ENCODE measurements at places on chromosomes 2 and 18.

GRCh38 chr2:126241001-126241400, 415.0 kb upstream of the GYPC start:
- DNase-seq = no peak

DNA sequence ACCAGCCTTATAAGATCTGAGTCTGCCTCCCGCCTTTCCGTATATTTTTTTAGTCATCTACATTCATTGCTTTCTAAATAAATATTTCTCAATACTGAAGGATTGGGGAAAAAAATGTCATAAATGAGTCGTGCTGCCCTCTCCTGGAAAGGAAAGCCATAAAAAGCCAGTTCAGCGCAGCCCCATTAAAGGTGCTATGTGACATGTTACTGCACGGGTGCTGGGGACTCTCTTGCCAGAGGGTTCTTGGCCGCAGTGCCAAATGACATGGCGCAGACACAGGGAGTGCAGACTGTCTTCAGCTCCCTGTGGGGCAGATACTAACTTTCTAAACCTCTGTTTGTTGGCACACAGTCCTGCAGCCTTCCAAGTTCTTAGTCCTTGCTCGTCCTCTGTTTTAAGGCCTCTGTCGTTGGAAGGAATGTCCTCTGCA, 53.7 kb upstream of the MAP3K20 start:
- no peak for DNase-seq

DNA sequence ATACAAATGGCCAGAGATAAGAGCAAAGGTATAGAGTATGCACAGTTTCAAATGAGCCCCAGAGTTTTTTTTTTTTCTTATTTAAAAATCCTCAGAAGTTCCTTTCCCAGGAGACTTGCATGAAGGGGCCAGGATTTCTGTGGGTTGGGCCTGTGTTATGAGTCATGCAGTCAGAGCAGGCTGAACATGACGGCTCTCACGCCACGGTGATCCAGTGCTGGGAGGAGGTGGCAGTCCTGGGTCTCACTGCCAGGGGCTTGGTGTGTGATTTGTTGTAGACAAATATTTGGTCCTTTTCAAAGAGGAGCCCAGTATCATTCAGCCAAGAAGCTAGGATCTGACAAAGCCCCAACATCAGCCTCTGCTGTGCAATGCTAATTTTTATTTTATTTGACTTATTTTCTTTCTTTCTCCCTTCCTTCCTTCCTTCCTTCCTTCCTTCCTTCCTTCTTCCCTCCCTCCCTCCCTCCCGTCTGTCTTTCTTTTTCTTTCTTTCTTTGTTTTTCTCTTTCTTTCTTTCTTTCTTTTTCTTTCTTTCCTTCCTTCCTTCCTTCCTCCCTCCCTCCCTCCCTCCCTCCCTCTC, 10.4 kb upstream of the KCNE4 start:
- DNase-seq = no peak

GRCh38 chr2:15238028-15238427, 323.1 kb downstream of the NBAS start:
- no peak for DNase-seq

DNA sequence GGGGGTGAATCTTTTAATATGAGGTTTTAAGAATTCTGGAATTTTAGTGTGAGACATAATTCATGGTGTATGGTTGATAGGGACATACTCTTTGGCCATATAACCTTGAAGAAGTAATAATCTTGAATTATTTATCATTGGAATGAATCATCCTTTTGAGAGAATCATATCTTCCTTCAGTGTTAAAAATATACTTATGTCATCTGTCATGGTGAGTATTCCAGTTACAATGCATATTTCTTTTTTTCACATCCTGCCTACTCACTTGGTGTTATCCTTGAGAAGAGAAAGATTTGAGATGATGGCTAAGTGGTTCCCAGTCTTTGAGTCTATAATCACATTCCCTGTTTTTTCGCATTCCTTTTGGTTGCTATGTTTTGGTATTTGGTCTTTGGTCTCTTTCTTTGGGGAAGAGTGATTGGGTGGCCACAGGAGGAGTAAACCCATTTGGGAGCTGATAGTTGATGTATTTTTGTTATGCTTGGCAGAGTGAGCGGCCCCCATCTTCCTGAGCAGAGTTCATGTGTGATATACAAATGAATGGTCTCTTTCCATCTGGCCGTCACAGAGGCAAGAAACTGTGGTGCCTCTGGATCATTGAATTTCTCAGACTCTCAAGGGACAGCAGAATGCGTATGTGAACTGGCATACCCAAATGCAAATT, 21.6 kb downstream of the ASAP2 start:
- no peak for DNase-seq

DNA sequence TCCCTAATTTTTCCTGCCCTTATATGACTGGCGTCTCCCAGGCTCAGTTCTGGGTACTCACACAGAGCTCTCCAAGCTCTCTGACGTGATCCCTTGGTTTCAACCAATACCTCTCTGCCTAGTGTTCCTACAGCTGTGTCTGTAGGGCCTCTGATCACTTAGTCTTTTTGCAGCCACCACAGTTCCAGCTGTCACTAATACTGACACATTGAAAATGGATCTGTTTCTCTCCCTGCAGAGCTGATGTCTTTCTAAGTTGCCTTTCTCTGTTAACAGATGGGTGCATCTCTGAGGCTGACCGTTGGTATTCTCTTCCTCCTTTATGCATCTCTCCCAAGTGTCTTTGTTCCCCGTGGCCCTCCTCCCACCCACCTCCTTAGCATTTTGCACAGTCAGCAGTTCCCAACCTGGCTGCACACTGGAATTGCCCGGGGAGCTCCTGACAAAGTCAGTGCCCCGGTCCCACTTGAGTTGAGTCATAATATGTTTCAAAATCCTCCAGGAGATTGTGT, 62.5 kb downstream of the CERS6 start:
- DNase-seq = no peak

DNA sequence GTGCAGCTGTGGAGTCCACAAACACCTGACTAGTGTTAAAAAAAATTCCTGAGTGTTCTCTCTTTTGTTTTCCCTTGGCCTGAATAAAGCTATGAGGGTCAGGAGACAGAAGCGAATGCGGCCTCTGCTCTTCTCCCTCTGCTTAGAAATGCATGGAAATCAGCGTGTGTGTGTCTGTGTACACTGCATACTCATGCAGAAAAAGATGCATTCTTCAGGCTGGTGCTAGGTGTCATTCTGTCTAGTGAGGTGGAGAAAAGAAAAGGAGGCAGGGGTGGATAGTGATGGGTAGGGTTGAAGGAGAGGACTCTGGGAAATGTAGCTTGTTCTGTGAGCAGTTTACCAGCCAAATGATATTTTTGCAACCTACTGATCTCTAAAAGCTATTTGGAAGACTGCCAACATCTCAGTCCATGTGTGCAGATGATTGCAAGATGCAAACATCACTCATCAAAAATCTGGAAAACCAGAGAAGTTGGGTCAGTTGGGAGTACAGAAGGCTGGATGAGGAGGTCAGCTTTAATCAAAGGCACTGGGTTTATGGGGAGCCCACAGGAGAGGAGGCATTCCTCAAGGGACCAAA, 177.7 kb downstream of the INSIG2 start:
- no peak for DNase-seq

GRCh38 chr18:7789856-7790552, 222.9 kb downstream of the PTPRM start:
- peak; percentile 33 for DNase-seq

DNA sequence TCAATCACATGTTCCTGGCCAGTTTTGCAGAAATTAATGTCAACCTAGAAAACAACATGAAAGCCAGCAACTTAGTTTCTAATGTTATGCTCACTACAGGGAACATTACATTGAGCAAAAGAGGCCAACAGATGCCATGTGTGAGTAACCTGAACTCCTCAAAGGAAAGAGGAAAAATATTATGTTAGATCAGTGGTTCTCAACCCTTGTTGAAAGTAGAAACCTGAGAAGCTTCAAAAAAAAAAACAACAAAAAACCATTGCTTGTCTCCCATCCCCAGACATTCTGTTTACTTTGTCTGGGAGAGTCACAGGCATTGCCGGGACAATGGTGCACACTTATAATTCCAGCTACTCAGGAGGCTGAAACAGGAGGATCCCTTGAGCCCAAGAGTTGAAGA, 57.7 kb downstream of the METTL4 start:
- DNase-seq = no peak

GRCh38 chr18:80178935-80179818, 68.1 kb downstream of the PARD6G start:
- DNase-seq = no peak

DNA sequence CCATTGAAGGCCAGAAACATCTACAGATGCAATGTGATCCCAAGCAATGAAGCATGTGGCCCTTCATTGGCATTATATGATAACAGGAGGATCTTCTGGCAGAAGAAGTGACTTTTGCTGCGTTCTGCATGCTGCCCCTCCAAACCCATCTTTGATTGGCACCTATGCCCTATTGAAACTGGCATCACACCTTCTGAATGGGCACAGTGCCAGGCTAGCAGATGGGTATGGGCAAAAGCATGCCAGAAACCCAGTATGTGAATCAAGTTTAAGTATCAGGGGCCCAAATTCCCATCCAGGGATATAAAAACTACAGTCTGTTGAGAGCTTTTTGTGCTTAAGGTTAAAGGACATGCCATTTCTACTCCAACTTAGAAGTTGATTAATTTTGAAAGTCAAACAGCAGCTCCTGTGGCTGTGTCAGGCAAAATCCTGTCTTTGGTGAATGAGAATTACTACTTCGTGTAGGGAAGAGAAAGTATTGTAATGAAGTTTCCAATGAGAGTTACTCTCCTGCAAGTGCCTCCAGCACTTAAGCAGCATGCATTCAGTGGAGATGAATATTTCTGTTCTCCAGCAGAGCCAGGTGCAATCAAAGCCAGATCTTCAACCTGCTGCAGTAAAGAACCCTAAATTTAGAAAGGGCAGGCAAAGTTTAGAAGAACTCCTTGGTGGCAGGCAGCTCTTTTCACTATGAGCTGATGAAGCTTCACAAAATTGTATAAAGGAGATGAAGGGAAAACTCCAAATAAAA, 8.6 kb downstream of the VRK2 start:
- DNase-seq = no peak

- no peak for DNase-seq
Measured at GRCh38 chr2:1265454-1265853, 147.8 kb upstream of the TPO start.

GRCh38 chr2:10136101-10136934, 13.8 kb downstream of the RRM2 start:
- DNase-seq = no peak

- no peak for DNase-seq
Measured at GRCh38 chr18:80227472-80227871, 19.8 kb downstream of the PARD6G start.

DNA sequence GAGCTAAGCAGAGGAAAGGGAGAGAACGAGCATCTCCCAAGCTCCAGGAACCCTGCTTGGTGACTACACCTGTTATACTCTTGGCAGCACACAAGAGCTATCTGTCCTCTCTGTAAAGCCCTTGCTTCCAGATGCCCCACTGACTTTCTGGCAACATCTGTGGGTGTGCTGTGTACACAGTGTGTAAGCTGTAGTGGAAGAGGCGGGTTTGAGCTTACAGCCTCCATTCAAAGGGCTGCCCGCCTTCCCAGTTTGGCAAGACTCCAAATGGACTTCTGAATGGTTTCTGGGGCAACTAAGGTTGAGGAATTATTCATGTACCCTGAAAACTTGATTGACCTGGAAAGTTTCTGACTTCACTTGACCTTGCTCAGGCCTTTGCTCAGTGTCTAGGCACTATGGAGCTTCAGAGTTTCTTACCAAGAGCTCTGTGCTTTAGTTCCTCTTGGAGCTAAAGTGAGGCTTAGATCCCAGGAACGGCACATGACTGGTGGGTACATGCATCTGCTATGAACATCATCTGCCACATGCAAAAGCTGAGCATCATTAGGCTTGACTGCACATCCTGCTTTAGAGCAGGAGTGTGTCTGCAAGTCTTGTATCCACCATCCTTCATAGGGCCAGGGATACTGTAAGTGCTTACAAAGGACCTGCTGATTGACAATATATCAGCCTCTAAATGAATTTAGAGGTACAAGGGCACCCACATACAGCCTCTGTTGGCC, 290.9 kb upstream of the SIX2 start:
- DNase-seq = no peak

GRCh38 chr18:80159713-80160636, 50.9 kb downstream of the ADNP2 start:
- DNase-seq = peak; percentile 56

DNA sequence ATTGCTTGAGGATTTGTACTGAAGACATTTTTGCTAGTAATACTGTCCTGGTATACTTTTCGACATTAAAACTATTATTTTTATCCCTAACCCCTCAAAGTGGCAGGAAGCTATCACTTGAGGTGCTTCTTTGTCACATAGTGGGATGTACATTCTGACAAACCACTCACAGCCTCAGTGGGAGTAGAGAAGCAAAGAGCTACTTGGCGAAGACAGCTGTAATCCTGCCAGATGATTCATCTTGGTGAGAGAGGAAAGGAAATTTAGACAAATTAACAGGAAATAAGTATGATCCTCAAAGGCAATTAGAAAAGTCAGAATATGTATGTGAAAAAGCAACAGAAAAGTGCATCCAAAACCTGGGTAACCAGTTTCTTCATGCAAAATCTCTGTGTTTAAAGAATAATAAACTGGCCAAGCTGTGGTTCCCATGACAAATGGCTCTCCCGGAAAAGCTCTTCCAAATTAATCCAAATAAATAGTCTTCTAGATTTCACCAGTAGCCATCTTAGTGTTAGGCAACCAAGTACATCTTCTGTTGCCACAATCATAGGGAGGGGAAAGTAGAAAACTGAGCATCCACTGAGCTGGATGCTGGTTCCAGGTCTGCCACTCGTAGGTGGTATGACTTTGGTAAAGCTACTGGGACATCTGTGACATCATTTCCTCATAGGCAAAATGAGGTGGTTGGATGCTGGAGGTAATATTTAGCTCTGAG, 308.0 kb upstream of the LYPD1 start:
- no peak for DNase-seq

DNA sequence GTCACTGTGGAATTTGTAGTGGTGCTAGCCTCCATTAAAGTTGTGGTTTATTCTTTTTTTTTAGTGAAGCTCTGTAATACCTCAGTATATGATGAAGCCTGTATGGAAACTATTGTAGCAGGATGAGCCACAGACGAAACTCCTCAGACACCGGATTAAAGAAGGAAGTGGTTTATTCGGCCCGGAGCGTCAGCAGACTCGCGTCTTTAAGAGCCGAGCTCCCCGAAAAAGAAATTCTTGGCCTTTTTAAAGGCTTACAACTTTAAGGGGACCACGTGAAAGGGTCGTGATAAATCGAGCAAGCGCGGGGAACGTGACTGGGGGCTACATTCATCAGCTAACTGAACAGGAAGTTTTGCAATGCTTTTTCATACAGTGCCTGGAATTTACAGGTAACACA, 8.1 kb upstream of the CCL20 start:
- DNase-seq = no peak

All from endothelial cell (in vitro differentiated cells).